ENCODE measurements at places on chromosomes 16 and 17.

- no peak for DNase-seq
Observed at GRCh38 chr16:5450409-5451104, 353.0 kb upstream of the EEF2KMT start.

GRCh38 chr16:55149622-55150021 is 174.4 kb upstream of the IRX6 start:
- DNase-seq = no peak

DNA sequence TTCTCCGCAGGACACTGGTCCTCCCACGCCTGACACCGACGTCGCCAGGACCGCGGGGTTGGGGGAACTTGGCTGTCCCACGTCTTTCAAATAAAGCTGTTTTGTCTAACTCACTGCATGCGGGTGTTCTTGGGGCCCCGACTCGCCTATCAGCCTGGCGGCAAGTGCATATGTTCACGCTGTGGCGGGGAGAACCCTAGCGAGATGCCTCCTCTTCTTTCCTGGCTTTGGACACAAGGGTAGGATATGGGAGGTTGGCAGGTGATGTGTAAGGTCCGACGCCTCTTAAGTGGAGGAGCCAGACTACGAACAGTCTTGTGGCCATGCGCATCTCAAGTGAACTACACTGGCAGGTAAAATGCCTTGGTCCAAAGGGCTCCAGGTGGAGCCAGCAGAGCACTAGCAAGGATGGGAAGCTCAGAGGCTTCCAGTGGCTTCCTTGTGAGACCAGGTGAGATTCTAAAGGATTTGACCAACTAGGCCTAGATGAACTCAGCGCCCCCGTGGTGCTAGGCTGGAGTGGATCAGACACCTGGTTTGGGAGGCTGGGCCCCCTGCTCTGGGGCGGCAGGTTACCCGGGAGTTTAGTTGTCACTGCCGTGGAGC is 873 bp upstream of the RPS2 start:
- no peak for DNase-seq

DNA sequence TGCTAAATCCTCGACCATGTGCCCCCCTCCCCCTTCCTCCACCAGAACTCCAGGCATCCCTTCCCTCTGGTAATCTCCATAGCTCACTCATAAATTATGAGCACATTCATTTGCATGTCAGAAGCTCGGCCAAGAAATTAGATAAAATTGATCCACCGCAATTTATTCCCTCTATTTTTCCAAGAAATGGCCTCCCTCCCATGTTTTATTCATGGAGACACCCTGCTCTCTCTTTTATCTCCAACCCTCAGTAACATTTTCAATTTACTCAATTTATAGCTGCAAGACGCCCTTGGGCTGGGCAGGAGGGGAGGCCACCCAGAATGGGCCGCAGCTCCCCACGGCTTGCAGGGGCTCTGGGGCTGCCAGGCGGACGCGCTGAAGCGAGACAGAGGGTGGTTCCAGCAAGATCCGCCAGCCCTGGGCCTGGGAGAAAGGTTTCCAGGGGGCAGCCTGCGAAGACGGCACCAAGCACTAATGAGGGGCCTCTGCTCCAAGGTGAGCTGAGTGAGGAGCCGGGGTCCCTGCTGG is 54.7 kb upstream of the ZNF423 start:
- no peak for DNase-seq

DNA sequence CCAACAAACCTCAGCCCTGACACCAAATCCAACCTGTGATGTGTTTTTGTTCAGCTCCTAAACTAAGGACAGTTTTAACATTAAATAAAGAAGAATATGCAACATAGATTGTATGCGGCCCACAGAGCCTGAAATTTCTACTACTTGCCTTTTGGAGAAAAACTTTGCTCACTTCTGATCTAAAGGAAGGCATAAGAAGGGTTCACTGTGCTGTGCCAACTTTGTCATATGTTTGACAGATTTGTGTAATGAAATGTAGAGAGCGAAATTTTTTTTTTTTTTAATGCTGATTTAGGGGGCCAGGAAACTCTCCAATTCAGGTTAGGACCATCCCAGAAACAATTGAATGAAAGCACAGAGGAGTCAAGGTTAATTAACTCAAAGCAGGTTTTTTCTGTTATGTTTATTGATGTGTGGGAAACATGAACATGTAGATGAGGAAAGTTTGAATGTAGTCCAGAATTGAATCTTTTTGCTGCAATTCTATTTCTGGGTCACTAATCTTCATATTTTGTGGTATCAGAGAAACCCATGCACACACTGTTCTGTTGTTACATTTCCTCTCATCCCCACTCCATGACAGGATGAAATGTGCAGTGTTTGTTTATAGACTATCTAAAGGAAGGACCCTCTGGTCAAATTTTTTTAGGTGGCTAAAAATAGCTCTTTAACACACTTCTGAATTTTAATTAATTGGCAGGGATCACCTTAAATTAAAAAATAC is 71.5 kb downstream of the TAOK1 start:
- DNase-seq = no peak

- DNase-seq = no peak
Observed at GRCh38 chr17:33567223-33567622, 274.1 kb upstream of the ASIC2 start.

- no peak for DNase-seq
Observed at GRCh38 chr17:18094409-18094807, 6.7 kb downstream of the DRG2 start.

DNA sequence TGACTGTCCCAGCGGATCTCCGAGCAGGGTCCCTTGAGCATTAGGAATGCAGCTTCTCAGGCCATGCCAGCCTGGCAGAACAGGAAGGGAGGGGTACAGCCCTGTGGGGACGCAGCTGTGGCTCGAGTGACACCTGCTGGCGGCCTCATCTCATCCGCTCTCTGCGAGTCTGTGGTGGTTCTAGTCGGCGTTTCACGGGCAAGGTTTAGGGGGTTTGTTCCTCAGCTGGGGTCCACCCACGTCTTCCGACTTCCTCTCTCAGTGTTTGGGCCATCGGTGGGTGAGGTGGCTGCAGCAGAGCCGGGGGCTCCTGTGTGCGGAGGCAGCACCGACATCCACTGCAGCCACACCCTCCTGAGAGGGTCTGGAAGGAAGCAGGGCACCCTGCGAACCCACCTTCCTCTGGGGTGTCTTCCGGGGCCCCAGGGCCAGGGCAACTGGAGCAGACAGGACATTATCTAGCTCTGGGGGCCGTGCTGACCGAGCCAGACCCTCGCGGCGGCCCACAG is 33.3 kb downstream of the JPH3 start:
- DNase-seq = peak; percentile 13

DNA sequence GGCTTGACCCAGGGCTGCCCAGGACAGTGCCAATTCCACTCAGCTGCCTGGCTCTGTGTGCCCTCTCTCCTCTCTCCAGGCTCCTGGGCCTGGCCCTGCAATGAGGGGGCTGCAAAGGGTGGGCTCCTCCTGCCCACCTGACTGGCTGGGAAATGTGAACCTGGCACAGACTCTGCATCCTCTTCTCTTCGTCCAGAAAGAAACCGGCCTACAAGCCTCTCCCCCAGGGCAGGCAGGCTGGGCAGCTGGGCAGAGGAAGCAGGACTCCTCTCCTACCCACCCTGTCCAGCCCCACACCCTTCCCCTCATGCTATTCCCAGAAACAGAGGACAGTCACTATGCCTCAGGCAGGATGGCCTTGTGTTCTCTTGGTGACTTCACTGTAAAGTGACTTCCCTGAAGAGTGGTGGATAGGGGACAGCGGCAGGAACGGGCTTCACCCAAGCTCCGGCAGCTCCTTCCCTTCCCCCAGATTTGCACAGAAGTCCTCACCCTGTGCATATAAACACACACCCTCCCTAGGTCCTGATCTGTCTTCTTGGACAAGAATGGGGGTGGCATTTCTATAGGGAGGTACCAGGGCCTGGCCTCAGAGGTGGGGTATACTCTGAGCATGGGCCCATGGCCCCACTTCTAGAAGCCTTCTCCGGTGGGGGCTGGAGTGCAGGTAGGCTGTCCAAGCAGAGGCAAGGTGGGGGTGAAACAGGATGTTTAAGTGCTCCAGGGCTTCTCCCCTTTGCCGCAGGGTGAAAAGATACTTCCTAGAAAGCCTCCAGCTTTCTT is 4.9 kb upstream of the STAT5A start:
- DNase-seq = no peak

GRCh38 chr17:65523411-65523810 is 38.0 kb downstream of the AXIN2 start:
- DNase-seq = no peak

DNA sequence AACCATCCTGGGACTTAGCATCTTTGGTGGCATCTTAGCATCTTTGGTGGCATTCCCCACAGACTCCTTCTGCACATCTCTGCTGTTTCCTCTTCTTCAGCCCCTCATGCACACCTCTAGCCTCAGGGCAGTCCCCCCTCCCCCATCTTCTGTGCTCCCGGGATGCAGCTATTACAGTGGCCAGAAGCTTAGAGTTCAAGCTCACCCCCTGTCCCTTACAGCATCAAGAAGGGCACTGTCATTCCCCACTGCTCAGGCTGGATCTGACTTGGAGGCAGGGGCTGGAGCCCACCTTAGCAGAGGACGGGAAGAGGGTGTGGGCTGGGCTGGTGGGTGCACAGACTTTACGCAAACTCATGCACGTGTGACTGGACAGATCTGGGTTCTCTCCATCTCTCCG is 650 bp downstream of the EPN3 start:
- DNase-seq = no peak

- DNase-seq = no peak
Observed at GRCh38 chr17:8339540-8339939, at the start of gene ODF4. ODF4 (plus strand) TSS chr17:8339840; CDS start chr17:8340052, 212 bp downstream.

GRCh38 chr16:4979736-4980660 is 21.9 kb downstream of the SEC14L5 start:
- DNase-seq = no peak

DNA sequence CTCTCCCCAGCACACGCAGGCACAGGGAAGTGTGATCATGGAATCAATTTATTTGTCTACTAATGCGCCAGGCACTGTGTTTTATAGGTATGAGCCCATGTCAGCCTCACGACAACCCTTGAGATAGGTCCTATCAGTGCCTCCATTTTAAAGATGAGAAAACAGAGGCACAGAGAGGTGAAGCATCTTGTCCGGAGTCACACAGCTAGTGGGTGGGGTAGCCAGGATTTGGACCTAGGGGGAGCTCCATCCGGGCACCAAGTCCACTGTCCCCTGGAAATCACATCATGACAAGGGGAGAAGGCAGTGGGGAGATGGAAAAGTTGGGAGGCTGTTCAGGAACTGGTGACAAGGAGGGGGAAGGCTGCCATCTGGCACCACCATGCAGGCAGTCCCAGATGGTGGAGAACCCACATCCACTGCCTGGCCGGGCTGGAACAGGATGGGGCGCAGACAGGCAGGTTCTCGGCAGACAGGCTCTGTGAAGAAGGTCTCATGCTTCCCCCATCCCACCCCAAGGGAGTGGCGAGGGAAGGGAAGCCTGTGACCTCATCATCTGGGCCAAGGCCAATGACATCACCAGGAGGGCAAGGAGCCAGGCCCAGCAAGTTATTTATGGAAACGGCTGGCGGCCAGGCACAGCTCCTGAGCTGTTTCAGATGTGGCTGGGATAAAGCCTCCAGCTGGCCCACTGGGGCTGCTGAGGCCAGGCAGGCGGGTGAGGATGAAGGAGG is 126.0 kb upstream of the SDK2 start:
- peak; percentile 92 for DNase-seq

- peak; percentile 62 for DNase-seq
Observed at GRCh38 chr16:21628772-21629171, 23.6 kb downstream of the IGSF6 start.

GRCh38 chr16:24507959-24508480 is 31.3 kb upstream of the RBBP6 start:
- no peak for DNase-seq

DNA sequence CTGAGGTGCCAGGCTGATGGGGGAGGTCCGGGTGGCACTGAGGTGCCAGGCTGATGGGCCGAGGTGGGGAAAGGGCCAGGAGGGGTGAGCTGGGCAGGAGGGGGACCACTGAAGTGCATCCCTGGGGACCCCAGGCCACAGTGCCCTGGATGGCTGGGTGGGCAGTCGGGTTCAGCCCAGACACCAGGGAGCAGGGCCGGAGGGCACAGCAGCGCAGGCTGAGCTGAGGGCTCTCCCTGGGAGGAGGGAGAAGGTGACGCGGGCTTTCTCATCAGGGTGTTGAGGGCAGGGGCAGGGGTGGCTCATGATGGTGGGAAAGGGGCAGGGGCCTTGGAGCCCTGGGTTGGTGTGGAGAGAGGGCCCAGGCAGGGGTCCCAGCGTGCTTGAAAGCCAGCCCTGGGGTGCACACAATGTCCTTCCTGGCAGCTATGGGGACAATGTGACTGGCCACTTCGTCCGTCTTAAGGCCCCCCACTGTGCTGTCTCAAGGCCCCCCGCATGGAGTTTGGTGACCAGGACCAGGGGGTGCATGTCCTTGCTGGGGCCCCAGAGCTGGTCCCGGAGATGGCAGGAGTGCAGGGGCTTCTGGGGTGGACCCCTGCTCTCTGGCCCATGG is 16.0 kb downstream of the CD7 start:
- no peak for DNase-seq

DNA sequence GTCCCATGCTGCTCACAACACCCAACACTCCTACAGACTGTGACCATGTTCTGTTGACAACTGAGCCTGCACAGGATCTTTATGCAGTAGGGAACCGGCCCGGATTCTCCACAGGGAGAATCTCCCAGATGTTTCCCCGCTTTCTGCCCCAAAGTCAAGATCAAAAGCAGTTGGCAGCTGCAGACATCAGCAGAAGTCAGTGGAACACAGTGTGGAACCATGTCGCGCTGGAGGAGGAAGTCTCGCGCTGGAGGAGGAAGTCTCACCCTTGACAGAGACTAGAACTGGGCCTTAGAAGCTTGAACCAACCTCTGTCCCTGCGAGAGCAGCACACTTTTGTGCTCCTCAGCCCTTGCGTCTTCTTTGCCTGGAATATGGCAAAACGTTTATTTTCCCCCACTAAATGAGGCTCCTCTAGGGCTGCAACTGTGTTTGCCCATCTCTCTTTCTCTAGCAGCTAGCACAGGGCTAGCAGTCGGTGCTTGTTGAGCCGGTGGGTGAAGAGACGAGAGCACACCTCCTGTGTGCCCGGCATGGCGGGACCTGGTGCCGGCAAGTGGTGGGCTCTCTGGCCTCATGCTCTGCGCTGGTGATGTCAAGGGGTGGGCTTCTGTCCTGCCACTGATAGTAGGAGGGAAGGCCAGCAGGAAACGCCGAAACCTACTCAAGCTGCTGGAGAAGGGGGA is 2.1 kb upstream of the MRC2 start:
- DNase-seq = no peak

DNA sequence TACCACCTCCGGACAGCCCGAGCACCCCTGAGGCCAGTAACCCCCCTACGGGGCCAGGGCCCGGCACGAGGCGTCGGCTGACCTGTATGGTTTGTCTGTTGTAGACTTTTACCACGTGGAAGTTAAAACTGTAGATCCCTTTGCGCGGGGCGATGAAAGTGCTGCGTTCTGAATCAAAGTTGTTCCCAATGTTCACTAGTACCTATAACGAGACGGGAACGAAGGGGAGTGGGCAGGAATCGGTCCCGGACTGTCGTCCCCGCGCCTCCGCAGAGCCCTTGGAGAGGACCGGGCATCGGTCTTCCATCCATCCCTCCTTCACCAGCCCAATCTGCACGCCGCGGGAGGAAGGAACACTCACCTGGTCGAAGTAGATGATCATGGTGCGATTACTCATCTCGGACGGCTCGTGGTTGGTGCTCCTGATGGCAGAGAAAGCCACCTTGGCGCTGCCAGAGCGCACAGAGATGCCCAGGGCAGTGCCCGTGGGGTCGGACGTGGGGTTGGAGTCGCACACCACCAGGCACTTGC is 732 bp downstream of the CBLN1 start:
- no peak for DNase-seq

Measured in fibroblast of skin of right quadriceps (primary cell).